ENCODE measurements at places on chromosomes 3 and 15. TPM values are rescaled to one million over a fixed set of nuclear protein-coding genes. Genes with fewer than 3 reads are reported as not detected.

GRCh38 chr3:197942956-197943556 lies 6.9 kb upstream of the RPL35A start:
- H3K4me1 ChIP-seq = no peaks in the 10 kb centered on the region
- H3K27me3 ChIP-seq = no peaks in the 10 kb centered on the region
- H3K36me3 ChIP-seq = peaks cover 3% of the 10 kb centered on the region
- no peak overlapping the region for H3K27ac ChIP-seq
- H3K4me3 ChIP-seq = no peak overlapping the region

DNA sequence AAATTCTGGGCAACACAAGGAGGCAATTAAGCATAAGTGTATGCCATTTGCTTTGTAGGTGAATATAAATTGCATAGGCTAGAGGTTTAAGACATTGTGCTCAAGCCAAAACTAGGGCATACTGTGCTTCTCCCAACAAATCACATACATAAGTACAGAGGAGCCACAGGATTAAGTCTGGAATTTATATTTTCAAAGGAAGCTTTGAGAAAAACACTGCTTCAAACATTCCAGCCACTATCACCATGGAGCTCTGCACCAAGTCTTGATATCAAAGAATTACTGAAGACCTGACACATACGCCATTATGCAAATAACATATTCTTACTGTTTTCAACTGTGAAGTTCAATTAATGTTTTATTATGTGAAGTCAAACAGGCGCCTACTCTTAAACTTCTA lies 119.4 kb upstream of the NPHP3 start:
- no peaks in the 10 kb centered on the region for H3K4me1 ChIP-seq
- H3K4me3 ChIP-seq = no peak overlapping the region
- H3K27ac ChIP-seq = no peak overlapping the region
- no peak for DNase-seq

- H3K27me3 ChIP-seq = peaks cover 31% of the 10 kb centered on the region
Observed at GRCh38 chr15:68447209-68447608, 15.2 kb upstream of the ITGA11 start.

DNA sequence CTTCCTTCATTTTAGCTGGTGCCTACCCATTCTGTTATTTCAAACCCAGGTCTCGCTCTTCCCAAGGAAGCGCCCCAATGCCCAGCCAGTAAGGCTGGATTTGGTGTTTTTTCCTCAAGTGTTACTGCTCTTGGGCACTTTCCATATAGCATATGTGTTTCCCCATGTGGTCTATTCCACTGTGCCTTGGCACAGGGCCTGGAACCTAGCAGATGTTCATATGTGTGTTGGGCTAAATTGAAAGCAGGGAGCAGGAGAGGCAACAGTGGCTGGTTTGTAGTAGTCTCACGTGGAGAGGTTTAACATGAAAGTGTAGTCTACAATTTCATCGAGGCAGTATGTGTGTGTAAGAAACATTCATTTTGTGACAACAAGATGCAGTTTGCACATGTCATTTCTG lies 48.2 kb upstream of the TEX264 start:
- H3K4me3 ChIP-seq = no peak overlapping the region
- H3K4me1 ChIP-seq = peaks cover 9% of the 10 kb centered on the region
- no peak overlapping the region for H3K27ac ChIP-seq

GRCh38 chr3:19439944-19440343 lies 291.6 kb downstream of the KCNH8 start:
- H3K27ac ChIP-seq = no peak overlapping the region
- no peak overlapping the region for H3K4me3 ChIP-seq
- H3K36me3 ChIP-seq = no peaks in the 10 kb centered on the region

DNA sequence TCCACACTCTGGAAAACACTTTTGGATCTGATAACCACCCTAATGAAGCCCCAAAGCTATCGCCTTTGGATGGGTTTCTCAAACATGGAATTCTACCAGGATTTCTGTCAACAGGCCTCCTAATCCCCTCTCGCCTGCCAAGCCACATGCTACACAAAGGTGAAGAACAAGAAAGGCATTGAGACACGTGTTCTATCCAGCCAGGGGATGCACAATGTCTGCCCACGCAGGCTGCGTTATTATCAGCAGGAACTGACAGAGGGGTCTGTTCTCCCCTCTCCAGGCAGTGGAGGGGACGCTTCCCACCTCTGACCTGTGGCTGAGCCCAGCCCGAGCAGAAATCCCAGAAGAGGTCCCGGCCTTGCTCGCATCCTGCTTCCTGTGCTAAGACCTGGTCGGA lies 45.4 kb upstream of the THBS1 start:
- H3K4me1 ChIP-seq = no peaks in the 10 kb centered on the region
- no peak for DNase-seq
- no peaks in the 10 kb centered on the region for H3K36me3 ChIP-seq
- H3K4me3 ChIP-seq = no peak overlapping the region

Gene GCHFR
- total RNA-seq = 40.2 TPM

Gene SMARCC1
- total RNA-seq = 87.2 TPM

DNA sequence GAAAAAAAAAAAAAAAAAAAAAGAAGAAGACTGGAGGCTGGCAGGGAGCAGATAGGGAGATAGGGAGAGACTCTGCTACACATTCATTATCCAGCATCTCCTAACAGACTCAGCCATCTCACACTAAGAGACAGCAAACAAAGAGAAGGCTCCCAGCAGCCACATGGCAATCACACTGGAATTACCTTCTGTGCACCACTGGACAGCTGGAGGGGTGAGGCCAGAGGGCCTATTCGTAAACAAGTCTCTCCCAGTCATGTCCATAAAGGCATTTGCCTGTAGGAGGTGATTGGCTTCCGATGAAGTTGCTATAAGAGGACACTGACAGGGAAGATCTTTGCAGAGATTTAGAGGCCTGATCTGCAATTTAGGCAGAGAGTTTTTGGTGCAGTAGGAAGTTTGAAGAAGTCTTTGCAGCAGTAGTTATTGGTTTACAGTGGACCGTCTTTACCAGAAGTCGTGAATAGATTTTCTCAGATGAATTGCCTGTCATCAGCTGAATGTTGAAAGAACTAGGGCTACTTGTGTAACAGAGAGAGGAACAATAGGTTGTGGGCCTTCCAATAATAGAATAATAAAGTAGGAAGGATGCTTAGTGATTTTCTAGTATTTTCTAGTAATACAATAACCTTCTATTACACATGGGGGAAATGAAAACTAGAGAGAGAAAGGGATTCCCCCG lies 89.7 kb downstream of the TP63 start:
- no peak overlapping the region for H3K27ac ChIP-seq
- H3K4me1 ChIP-seq = no peaks in the 10 kb centered on the region
- no peaks in the 10 kb centered on the region for H3K27me3 ChIP-seq
- H3K36me3 ChIP-seq = no peaks in the 10 kb centered on the region

- H3K36me3 ChIP-seq = no peaks in the 10 kb centered on the region
- no peaks in the 10 kb centered on the region for H3K27me3 ChIP-seq
- no peak overlapping the region for H3K27ac ChIP-seq
- H3K4me1 ChIP-seq = peaks cover 19% of the 10 kb centered on the region
- H3K4me3 ChIP-seq = no peak overlapping the region
Observed at GRCh38 chr3:170910542-170910941, 2.1 kb upstream of the EIF5A2 start.

GRCh38 chr3:133069556-133070286 lies 31.5 kb downstream of the TMEM108 start:
- H3K4me3 ChIP-seq = no peak overlapping the region
- no peaks in the 10 kb centered on the region for H3K36me3 ChIP-seq
- H3K27me3 ChIP-seq = no peaks in the 10 kb centered on the region
- DNase-seq = no peak
- H3K27ac ChIP-seq = no peak overlapping the region

Gene PLA2G4F
- total RNA-seq = not detected

Gene ITPR1
- 53.1 TPM for total RNA-seq

- H3K4me1 ChIP-seq = no peaks in the 10 kb centered on the region
- DNase-seq = no peak
- no peak overlapping the region for H3K27ac ChIP-seq
- H3K4me3 ChIP-seq = no peak overlapping the region
- H3K36me3 ChIP-seq = no peaks in the 10 kb centered on the region
Observed at GRCh38 chr3:53921296-53921695, 29.6 kb upstream of the SELENOK start.

All from activated CD4-positive, alpha-beta memory T cell treated with anti-CD3 and anti-CD28 coated beads for 36 hours (primary cell).